Stimulated activated CD4-positive, alpha-beta T cell treated with anti-CD3 and anti-CD28 coated beads, Interleukin-1b, Interleukin-23, amount 100 ng/mL, for 1 hour (primary cell): ENCODE measurements at places on chromosomes 3 and 15.

DNA sequence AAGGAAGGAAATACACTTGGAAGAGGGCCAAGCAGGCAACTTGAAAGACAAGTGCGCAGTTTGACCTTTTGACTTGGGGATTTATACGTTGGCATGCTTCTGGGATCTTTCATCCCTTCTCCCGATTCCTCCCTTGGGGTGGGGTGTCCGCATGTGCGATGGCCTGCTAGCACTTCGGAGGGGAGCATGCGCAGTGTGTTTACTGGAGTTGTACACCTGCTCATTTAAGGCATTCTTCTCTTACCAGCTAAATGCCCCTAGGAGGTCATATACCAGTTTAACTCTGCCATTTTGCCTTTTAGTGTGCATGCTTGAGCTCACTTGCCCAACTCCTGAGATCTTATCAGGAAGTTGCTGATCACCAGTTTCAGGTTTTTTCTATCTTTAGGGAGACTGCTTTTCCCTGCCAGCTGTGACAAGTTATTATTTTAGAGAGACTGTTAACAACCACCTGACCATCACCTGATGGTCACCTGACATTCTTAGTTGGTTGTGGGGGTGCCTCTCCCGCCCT, 63.5 kb downstream of the BFSP2 start:
- DNase-seq, result no peak

DNA sequence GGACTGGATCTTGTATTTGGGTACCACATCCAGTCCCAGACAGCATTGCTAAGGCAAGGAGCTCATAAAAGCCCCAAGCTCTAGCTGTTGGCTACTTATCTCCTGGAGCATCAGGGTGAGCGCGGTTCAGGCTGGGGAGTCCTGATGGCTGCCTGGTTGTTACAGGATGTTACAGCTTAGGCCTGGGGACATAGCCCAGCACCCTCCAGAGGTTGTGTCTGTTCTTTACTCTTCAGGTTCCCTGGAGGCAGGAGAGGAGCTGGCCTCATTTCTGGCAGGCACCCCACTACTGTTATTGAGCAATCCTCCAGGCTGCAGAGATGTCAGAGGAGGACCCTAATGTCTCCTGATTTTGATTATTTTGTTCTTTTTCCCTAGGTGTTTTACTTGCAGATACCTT, 26.6 kb downstream of the APBA2 start:
- DNase-seq, result no peak

- DNase-seq, result no peak
Measured at GRCh38 chr3:107826727-107827126, 264.1 kb downstream of the CD47 start.

- DNase-seq, result no peak
Measured at GRCh38 chr3:12545473-12545791, at the start of gene MKRN2OS. Gene MKRN2OS (minus strand): TSS chr3:12545499. CDS start chr3:12545464, 35 bp downstream.

DNA sequence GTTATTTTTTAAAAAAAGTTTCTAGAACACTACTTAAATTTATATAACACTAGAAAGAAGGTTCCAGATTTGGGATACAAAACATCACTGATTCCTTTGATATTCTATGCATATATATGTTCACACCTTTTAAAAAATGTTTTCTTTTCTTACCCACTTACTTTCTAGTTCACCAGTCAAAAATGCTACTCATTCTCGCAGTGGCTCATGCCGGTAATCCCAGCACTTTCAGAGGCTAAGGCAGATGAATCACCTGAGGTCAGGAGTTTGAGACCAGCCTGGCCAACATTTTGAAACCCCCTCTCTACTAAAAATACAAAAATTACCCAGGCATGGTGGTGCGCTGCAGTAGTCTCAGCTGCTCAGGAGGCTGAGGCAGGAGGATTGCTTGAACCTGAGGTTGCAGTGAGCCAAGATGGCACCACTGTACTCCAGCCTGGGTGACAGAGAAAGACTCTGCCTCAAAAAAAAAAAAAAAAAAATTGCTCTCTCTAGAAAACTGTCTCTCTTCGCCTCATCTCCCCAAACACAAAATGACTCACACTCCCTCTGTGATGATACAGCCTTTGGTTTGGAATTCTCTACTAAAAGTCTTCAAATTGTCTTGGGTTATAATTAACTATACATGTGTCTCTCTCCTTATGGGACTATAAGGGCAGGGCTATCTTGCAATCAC, 52.6 kb upstream of the TGFBR2 start:
- DNase-seq, result no peak

GRCh38 chr15:74907163-74907870, 666 bp upstream of the FAM219B start:
- DNase-seq, result no peak
